NCI-H69 (cell line): ENCODE measurements at places on chromosomes 1 and 21.
A peak's percentile ranks its signal among the peaks of the same experiment; 100 is the strongest.

- DNase-seq = peak; percentile 97
These were observed 18.0 kb downstream of the KIAA2013 start for GRCh38 chr1:11908095-11908675.

- DNase-seq = no peak
These were observed 172.8 kb downstream of the PTGER3 start for GRCh38 chr1:70874818-70875217.

GRCh38 chr1:57468641-57469523, 45.0 kb upstream of the DAB1 start:
- DNase-seq = no peak

GRCh38 chr1:105427543-105427942, 1628.9 kb upstream of the PRMT6 start:
- DNase-seq = peak; percentile 9

DNA sequence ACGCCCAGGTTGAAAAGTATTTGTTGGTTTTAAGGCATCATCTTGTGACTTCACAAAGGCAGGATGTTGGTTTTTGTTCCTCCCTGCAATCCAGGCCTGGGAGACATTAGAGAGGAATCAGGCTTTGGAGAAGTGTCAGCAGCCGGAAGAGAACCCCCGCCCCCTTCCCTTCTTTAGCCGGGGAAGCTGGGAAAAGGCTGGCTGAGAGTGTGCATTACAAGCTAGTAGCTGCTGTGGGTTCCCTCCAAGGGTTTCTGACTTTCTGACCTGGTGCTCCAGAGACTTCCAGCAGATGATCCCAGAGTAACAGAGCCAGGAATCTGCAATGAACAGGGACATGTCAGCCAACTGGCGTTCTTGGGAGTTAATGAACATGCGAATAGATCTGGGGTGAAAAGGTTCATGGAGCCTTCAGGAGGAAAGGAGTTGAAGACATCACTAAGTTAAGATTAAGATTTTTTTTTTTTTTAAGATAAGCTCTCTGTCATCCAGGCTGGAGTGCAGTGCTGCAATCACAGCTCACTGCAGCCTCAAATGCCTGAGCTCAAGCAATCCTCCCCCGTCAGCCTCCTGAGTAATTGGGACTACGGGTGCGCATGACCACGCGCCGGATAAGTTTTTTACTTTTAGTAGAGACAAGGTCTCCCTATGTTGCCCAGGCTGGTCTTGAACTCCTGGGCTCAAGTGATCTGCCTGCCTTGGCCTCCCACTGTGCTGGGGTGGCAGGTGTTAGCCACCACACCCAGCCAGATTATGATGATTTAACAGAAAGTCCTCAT, 7.5 kb downstream of the DISP3 start:
- no peak for DNase-seq

DNA sequence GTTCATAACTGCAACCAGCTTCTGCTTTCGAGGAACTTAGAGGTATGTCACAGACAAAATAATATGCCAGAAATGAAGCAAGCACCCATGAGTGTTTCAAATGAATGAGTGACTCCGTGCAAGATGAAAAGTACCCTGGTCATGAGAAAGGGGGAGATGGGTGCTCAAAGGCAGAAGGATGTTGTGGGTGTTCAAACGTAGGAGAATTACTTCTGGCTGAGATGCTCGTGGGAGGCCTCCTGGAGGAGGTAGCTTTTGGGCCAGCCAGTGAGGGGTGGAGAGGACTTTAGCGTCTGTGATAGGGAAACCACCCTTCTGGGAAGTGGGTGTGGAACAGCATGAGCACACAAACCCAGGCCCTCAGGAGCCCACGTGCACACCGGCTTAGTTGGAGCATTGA, 113.8 kb downstream of the SYF2 start:
- DNase-seq = no peak

- DNase-seq = no peak
These were observed 45.5 kb downstream of the TNNT2 start for GRCh38 chr1:201332021-201332420.

- DNase-seq = peak; percentile 75
These were observed at the start of gene OLFML3 for GRCh38 chr1:113978863-113979702. TSS of gene OLFML3 (plus strand) at chr1:113979474. CDS start at chr1:113979517, 43 bp downstream.

DNA sequence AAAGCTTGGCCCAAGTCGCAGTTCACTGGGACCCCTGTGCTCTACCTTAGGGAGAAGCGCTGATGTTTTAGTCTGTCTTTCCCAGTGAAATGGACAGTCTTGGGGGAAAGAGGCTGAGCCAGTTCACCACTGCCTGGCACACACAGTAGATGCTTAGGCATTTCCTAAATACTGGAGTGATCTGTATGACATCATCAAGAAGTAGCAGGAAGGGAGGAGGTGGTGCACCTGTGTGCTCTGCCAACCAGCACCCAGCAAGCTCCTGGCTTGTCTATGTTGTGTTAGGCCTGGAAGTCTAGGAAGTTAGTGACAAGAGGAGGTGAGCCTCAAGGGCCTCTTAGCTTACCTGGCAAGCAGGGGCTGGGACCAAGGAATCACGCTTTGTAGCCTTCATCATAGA, 158.2 kb upstream of the NFIA start:
- peak; percentile 17 for DNase-seq

DNA sequence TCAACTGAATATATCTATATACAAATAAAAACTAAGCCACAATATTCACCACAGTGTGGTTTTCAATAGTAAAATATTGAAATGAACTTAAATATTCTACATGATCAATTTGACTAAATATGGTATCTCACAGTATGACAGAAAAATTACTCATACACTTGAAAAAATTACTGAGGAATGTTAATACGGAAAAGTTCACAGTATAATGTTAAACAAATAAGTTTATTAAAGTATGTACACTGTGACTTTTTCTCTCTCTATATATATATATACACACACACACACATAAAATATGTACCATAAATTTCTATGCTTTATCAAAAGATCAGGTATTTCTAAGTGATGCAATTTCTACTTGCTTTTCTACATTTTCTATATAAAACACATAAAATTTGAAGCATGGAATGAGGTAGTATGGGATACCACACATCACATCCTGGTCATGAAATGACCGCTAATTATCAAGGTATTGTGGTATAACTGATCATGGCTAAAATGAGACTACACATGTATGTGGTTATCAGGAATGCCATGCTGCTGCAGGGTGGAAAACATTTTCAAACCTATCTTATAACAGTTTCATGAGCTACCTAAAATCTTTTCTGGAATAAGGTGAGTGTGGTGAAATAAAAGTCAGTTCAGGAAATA, 102.3 kb downstream of the CDC42BPA start:
- no peak for DNase-seq

- no peak for DNase-seq
These were observed 598.5 kb upstream of the USP24 start for GRCh38 chr1:55813618-55814017.

DNA sequence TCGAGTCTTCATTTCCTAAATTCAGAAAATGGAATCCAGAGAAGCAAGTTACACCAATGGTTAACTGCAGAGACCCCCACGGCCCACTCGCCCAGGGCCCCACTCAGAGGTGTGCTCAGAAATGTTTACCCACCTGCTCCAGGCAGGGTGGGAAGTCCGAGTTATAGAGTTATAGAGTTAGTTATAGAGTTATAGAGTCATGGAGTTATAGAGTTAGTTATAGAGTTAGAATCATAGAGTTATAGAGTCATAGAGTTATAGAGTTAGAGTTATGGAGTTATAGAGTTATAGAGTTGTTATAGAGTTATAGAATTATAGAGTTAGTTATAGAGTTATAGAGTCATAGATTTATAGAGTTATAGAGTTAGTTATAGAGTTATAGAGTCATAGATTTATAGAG, 31.7 kb downstream of the UBASH3A start:
- DNase-seq = no peak

GRCh38 chr21:29649406-29649814, 290.4 kb downstream of the GRIK1 start:
- DNase-seq = no peak

- no peak for DNase-seq
These were observed 7.4 kb downstream of the RPL22 start for GRCh38 chr1:6191968-6192367.

- DNase-seq = no peak
These were observed 696.7 kb downstream of the MRPL39 start for GRCh38 chr21:24910591-24910990.

- DNase-seq = no peak
These were observed 26.9 kb downstream of the OR6Y1 start for GRCh38 chr1:158527190-158527815.

DNA sequence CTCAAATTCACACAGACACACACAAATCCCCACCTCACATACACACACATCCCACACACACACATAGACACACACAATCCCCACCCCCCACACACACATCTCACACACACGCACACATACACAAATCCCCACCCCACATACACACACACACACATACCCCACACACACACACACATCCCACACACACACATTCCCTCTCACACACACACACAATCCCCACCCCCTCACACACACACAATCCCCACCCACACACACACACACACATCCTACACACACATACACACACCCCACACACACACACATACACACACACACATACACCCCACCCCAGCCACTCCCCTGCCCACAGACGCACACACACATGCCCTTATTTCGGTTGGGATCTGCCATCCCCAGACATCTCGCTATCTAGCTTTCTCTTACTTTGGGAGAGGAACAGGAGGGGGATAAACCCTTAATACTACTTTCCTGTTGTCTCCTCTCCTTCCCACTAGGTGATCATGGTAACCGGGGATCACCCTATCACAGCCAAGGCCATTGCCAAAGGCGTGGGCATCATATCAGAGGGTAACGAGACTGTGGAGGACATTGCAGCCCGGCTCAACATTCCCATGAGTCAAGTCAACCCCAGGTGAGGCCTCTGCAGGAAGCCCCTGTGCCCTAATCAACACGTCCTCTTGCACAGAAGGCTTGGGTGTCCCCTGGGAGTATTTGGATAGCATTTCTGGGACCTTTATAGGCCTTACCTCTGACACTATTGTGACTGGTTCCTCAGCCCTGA, 17.2 kb upstream of the ATP1A4 start:
- DNase-seq = no peak

DNA sequence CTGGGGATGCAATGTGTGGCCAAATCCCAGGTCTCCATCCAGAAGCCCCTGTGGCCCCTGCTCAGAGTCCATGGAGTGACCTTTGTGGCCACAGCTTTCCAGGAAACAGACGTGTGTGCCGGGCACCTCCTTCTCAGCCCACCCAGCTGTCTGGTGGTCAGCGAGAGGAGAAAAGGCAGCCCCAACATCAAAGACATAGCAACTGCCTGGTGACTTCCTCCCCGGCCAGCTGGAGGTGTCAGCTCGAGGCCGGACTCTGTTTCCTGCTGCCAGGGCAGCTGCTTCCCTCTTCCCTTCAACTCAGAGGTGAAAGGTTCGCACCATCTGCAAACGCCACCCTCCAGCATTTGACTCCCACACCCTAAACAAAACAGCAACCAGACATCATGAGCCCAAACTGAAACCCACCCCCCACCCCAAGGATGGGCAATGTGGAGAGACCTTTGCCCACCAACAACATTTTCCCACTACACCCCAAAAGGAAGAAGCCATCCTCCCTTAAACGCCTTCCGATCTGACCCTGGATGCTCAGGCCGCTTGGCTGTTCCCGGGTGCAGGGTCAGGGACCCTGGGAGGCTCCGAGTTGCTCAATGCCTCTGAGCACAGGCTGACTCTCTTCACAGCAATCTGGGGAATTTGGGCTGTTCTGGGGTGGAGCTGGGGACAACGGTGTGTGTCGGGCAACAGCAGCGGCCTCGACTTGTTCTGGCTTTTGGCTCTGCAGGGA, 162.3 kb downstream of the PSMG1 start:
- no peak for DNase-seq

DNA sequence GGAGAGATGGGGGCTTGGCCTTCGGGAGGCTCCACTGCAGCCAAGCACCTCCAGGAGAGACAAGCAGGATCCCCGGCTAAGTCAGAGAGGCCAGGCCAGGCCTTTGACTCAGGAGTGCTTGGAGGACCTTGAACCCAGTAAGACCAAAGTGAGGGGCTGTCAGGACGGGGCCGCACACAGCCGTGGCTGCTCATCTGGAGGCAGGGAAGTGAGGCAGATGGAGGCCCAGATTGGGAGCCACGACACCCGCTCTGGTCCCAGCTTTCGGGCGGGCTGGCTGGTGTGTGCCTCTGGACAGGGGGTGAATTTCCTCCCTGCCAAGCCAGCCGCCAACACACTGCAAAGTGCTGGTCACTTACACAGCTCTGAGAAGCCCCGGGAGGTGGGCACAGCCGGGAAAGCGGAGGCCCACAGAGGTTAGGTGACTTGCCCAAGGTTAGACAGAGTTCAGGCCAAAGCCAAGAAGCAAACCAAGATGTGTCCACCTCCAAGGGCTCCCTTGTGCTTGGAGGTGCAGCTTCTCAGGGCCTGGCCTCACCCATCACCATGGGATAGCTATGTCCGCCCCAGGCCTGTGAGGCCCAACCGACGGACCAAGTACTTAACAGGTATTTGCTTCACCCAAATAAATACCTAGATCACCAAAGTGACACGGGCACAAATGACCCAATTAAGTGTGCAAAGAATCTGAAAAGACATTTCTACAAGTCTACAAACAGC, 58.3 kb downstream of the CHD5 start:
- DNase-seq = no peak

GRCh38 chr1:51302746-51303145, 27.6 kb downstream of the TTC39A start:
- no peak for DNase-seq

DNA sequence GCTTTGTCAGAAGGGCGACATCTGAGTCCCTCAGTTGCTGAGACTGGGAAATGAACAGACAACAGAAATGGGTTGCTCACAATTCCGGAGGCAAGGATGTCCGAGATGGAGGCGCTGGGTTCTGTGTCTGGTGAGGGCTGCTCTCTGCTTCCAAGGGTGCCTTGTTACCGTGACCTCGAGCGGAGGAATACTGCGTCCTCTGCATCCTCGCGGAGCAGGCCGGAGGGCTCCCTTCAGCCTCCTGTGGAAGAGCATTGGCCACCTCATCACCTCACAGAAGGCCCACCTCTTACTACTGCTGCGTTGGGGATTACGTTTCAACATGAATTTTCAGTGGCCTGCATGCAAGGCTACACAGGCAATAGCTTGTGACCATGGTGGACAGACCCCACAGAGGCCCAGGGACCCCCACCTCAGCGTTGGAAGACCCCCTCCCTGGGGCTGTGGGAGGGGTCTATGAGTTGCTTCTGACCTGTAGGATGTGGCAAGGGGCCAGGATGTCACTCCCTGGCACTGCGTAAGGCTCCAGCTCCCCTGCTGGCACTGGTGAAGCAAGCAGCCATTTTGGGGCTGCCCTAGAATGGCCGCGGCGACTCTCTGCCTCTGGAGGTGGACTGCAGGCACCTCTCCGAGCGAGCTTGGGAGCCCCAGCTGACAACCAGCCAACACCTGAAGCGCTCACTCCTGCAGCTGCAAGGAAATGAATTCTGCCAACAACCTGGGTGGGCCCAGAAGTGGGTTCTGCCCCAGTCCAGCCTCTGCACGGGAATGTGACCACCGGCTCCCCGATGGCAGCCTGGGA, 36.3 kb upstream of the COL6A1 start:
- no peak for DNase-seq

- DNase-seq = no peak
These were observed 25.3 kb downstream of the SPATA46 start for GRCh38 chr1:162351246-162351842.

DNA sequence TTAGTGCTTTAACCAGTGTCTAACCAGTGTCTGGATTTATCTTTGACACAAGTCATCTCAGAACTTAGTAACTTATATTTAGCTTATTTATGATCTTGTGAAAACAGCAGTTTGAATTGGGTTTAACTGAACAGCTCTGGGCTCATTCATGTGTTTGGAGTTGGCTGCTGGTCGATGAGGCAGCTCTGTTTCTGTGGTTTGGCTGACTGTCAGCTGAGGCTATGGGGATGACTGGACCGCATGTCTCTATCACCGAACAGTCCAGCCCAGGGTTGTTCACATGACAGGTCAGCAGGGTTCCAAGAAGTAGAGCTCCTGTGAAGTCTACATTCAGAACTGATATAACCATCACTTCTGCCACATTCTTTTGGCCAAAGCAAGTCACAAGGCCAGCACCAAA, 29.1 kb upstream of the C21orf91 start:
- DNase-seq = no peak
